ENCODE measurements at places on chromosomes 7 and 10. TPM values are rescaled to one million over a fixed set of nuclear protein-coding genes. Genes with fewer than 3 reads are reported as not detected.

- no peaks in the 10 kb centered on the region for H3K4me1 ChIP-seq
- no peak overlapping the region for H3K27ac ChIP-seq
- H3K36me3 ChIP-seq, result no peaks in the 10 kb centered on the region
- no peaks in the 10 kb centered on the region for H3K27me3 ChIP-seq
- H3K4me3 ChIP-seq, result no peak overlapping the region
Observed at GRCh38 chr7:49613759-49614158, 159.7 kb upstream of the VWC2 start.

- no peaks in the 10 kb centered on the region for H3K4me1 ChIP-seq
- no peak overlapping the region for H3K4me3 ChIP-seq
- DNase-seq, result no peak
- no peaks in the 10 kb centered on the region for H3K36me3 ChIP-seq
- no peaks in the 10 kb centered on the region for H3K27me3 ChIP-seq
Observed at GRCh38 chr7:1775389-1775788, 105.3 kb downstream of the ELFN1 start.

DNA sequence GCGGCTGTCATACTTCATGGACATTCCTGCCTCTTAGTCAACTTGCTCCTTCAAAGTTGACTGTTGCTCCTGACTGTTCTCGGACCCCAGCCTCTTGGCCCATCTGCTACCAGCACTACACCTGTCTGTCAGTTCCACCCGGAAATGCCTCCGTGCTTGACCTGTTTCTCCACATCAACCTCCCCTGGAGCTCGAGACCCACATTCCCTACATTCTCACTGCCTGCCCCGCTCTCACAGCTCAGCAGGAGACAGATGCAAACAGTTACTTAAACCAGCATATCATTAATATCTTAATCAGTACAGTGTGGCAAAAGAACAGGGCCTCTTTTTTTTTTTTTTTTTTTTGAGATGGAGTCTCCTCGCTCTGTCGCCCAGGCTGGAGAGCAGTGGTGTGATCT, 174.3 kb downstream of the NRP1 start:
- H3K36me3 ChIP-seq, result no peaks in the 10 kb centered on the region
- DNase-seq, result no peak
- H3K27ac ChIP-seq, result no peak overlapping the region
- no peaks in the 10 kb centered on the region for H3K27me3 ChIP-seq
- no peak overlapping the region for H3K4me3 ChIP-seq

The PCDH15 gene
- total RNA-seq, result 0.32 TPM

DNA sequence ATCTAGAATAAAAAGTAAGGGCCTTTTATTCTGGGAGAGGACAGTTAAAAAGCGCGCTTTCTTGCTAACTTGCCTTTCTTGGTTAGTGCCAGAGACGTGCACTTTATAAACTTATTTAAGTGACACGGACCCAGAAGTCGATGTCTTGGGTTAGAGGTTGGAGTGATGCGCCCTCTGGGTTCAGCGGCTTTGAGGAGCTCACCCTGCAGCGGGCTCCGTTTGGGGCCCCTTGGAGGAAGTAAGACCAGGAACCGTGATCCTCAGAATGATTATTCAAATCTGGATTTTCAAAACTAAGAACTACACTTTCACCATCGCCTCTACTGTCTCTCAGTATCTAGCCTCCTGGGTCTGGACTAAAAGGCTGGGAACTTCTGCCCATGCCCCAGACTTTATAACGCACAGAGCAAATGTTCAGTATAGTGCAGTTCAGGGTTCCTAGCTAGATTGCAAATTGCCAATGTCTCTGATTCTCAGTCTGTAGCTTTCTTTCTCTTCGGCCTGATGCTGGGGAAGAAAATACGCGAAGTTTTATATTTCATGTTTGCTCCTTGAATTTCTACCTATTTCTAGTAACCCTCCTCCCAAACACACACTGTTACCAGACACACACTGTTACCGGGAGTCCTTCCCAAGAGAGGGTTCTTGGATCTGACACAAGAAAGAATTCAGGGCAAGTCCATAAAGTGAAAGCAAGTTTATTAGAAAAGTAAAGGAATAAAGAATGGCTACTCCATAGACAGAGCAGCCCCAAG, 18.6 kb upstream of the SMO start:
- H3K4me3 ChIP-seq, result peak overlapping the region; percentile 58
- peak overlapping the region; percentile 69 for H3K27ac ChIP-seq
- no peaks in the 10 kb centered on the region for H3K27me3 ChIP-seq
- H3K36me3 ChIP-seq, result no peaks in the 10 kb centered on the region
- H3K4me1 ChIP-seq, result peaks cover 16% of the 10 kb centered on the region

GRCh38 chr10:125158601-125159485, 1.5 kb downstream of the CTBP2 start:
- H3K27ac ChIP-seq, result peak overlapping the region; percentile 96
- DNase-seq, result peak; percentile 72
- no peaks in the 10 kb centered on the region for H3K36me3 ChIP-seq
- H3K27me3 ChIP-seq, result no peaks in the 10 kb centered on the region
- peaks cover 53% of the 10 kb centered on the region for H3K4me1 ChIP-seq
- peak overlapping the region; percentile 89 for H3K4me3 ChIP-seq

The FAM107B gene
- 8.9 TPM for total RNA-seq
